Stomach (tissue), 19 donors: ENCODE measurements at places on chromosomes 6 and 20. TPM values are rescaled to one million over a fixed set of nuclear protein-coding genes. Genes with fewer than 3 reads are reported as not detected.
A peak's percentile ranks its signal among the peaks of the same experiment; 100 is the strongest.

The NKX2-2 gene
- total RNA-seq, result not detected

The MAFB gene
- total RNA-seq, result 9.0 TPM

The CPXM1 gene
- total RNA-seq, result not detected

The ULBP3 gene
- total RNA-seq, result 0.87 TPM

DNA sequence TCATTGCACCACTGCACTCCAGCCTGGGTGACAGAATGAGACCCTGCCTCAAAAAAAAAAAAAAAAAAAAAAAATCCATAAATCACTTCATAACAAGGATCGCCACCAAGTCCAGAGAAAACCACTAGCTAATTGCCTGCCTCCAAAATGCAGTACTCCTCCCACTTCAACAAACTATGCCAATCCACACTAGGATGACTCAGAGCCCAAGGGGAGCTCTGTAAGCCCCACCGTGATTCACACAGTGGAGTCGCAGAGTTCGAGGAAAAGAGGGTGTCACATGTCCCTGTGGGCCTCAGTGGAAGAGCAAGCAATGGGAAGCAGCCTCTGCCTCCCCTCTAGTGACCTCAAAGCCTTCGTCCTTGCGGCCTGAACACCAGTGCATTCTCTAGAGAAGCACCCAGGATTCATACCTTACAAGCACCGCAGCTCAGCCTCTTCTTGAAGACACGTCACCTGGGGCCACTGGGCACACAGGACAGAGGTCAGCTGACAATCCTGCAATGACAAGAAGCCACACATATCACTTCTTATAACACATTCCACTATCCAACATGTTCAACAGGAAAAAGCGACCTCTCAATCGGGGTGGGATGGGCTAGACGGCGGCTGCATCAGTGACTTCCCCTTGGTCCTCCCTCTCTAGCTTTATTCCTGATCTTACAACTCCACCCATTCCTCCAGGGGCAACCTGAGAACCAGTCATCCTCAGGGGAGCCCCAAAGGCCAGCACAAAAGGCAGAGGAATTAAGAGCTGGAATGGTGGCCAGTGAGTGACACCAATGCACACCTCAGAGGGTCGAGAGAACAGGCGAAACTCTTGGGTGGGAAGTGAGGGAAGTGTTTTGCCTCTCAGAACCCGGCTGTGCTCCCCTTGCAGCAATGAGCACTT, 8.9 kb downstream of the SNHG17 start:
- H3K27me3 ChIP-seq, result no peaks in the 10 kb centered on the region
- H3K36me3 ChIP-seq, result peaks cover 100% of the 10 kb centered on the region
- H3K27ac ChIP-seq, result no peak overlapping the region
- no peak overlapping the region for H3K4me3 ChIP-seq

GRCh38 chr20:46365487-46366220, 40.8 kb downstream of the ELMO2 start:
- peaks cover 41% of the 10 kb centered on the region for H3K4me1 ChIP-seq
- no peak for DNase-seq
- peak overlapping the region; percentile 99 for H3K27ac ChIP-seq

GRCh38 chr6:10759884-10760329, 12.3 kb downstream of the TMEM14B start:
- H3K4me1 ChIP-seq, result no peaks in the 10 kb centered on the region
- H3K27me3 ChIP-seq, result no peaks in the 10 kb centered on the region
- DNase-seq, result no peak
- peaks cover 57% of the 10 kb centered on the region for H3K36me3 ChIP-seq
- no peak overlapping the region for H3K27ac ChIP-seq
- H3K4me3 ChIP-seq, result no peak overlapping the region
